ENCODE measurements at places on chromosomes 5 and 9.

- DNase-seq, result no peak
Measured at GRCh38 chr5:106727071-106727470, 943.7 kb downstream of the EFNA5 start.

GRCh38 chr9:33458444-33458843 lies 11.1 kb upstream of the AQP3 start:
- DNase-seq, result peak; percentile 49

DNA sequence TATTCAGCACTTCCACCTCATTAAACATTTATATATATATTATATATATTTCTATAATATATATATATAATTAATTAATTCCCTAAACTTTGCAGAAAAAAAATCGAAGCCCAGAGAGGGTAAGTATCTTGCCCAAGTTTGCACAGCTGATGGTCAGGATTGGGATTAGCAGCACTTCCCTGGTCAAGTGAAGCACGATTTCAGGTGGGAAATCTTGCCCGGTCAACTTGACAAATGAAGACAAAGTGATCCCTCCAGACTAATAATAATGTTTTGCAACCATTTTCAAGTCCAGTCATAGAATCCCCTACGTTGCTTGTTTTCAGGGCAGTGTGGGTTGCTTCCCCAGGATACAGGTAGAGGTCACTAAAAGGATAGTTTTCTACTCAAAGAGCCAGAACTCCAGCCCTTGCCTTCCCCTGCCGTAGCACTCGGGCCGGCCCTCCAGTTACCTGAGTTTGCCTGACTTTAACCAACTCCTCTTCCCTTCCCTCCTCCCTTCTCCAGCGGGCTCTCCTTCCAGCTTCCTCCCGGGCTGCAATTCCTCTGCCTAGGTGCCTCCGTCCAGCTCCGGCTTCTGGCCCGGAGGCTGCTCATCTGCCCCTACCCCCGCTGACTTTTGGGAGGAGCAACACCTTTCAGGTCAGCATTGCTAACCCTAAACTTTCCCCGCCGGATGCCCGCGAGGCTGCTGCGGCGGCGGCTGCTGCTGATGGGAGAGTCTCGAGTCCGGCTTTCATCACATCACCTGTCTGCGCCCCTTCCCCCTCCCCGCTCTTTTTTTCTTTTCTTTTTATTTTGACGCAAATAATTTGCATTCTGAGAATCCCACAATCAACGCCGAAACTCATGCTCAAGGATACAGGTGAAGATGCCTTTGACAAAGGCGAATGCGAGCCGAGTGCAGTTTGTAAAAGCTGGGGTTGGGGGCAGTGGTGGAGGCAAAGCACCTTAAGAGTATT lies 930 bp downstream of the PRLR start:
- no peak for DNase-seq

- DNase-seq, result no peak
Measured at GRCh38 chr5:52767217-52767743, 20.4 kb upstream of the ITGA1 start.

GRCh38 chr5:17316970-17317459 lies 99.6 kb downstream of the BASP1 start:
- no peak for DNase-seq

- DNase-seq, result no peak
Measured at GRCh38 chr5:60535951-60536350, 164.0 kb downstream of the DEPDC1B start.

DNA sequence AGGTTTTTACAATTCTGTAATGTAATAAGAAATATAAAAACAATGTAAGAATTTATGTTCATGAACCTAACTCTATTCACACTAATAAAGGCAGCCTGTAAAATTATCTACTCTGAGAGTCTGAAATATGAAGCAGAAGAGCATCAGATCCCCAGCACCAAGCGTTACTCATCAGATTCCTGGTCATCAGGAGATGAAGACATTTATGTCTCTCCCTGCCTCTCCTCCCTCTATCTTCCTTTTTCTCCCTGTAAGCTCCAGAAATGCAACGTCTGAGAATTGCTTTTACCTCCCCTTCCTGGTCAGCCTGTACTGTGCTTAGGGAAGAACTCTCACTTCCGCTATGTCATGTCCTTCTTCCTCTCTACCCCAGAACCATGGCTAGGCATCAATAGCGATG lies 114.4 kb upstream of the SLIT3 start:
- DNase-seq, result no peak

- DNase-seq, result no peak
Measured at GRCh38 chr5:137901011-137901817, 12.0 kb downstream of the PKD2L2 start.

GRCh38 chr5:88948746-88949600 lies 66.0 kb upstream of the MEF2C start:
- DNase-seq, result no peak

DNA sequence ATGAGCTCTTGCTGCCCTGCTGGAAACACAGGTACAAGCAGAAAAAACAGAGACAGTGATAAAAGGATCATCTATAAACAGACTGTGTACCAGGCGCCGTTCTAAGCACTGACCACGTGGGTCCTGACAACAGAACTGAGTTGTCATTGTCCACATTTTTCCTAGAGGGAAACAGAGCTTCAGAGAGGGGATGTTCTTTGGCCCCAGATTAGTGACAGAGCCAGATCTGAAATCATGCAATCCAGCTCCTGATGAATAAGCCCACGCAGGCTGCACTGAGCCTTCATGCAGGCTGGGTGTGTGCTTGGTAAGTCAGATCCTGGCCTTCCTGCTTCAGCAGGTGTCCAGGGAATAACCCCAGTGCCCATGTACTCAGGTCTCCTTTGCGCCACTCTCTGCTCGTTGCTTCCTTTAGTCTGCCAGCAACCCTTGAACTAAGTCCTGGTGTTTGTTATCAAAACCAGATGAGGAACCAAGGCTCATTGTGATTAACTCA lies 22.8 kb upstream of the TCF7 start:
- no peak for DNase-seq

GRCh38 chr9:133710661-133711427 lies 27.3 kb downstream of the SARDH start:
- no peak for DNase-seq

- DNase-seq, result peak; percentile 55
Measured at GRCh38 chr9:12723409-12724028, 30.3 kb downstream of the TYRP1 start.

DNA sequence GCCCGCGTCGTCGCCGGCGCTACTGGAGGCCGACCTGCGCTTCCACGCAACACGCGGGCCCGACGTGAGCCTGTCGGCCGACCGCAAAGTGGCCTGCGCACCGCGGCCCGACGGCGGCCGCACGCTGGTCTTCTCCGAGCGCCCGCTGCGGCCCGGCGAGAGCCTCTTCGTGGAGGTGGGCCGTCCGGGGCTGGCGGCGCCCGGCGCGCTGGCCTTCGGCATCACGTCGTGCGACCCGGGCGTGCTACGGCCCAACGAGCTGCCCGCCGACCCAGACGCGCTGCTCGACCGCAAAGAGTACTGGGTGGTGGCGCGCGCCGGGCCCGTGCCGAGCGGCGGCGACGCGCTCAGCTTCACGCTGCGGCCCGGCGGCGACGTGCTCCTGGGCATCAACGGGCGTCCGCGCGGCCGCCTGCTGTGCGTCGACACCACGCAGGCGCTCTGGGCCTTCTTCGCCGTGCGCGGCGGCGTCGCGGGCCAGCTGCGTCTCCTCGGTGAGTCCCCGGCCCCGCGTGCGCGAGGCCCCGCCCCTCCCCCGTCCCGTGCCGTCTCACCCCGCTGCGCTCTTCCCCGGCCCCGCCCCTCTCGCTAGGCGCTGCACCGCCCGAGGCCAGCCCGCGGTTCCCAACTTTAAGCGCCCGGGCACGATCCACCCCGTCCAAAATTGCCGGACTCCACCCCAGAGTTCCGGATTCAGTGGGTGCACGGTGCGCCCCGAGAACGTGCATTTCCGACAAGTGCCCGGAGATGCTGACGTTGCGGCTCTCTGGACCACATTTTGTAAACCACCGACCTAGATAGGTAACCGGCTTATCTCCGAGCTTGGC lies 42.8 kb downstream of the NEURL1B start:
- no peak for DNase-seq

- DNase-seq, result no peak
Measured at GRCh38 chr9:135692410-135692809, 6.9 kb downstream of the SOHLH1 start.

DNA sequence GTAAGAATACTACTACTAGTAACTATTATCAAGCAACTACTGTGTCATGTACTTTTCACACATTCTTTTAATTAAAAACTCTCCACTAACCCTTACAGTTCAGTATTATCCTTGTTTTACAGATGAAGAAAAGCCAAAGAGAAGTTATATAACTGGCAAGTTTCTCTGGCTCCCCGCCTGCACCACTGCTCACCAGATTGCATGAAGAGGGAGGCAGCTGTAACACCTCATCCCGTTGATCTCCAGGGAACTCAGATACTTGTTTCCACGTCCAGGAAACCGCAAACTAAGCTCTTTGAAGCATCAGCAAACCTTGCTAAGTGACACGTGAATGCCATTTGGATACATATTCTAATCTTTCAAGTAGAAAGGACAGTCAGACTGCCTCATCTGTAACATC lies 70.3 kb downstream of the RIGI start:
- DNase-seq, result no peak

- no peak for DNase-seq
Measured at GRCh38 chr5:117731446-117731845, 1156.8 kb upstream of the SEMA6A start.

GRCh38 chr9:109966643-109967368 lies 186.8 kb downstream of the PALM2AKAP2 start:
- DNase-seq, result no peak

- no peak for DNase-seq
Measured at GRCh38 chr5:158429564-158429963, 570.6 kb upstream of the CLINT1 start.

DNA sequence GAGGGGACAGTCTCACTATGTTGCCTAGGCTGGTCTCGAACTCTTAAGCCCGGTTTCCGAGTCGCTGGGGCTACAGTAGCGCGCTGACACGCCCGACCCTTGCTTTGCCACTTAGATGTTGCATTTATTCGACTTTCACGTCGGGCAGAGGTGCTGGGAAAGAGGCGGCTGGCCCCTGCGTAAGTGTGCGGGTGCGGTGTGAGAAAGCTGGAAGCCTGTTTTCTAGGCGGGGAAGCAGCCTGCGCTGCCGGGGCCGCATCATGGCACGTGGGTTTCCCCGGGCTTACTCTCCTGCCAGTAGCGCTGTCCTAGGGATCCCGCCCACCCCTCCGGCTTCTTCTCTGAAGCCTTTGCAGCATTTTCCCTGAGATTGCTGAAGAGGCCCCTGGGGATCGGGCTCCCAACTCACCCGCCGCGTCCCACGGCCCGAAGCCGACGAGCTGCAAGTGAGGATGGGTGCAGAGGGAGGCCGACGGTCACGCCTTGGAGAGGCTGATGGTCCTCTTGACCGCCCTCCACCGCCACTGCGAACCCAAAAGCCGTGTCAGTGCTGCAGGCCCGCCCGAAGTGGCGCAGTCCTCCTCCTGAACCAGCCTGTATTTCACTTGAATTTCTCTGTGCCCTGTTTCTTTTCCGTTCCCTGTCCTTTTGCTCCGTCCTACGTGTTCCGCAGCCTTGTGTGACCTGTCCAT lies 5.8 kb upstream of the TRIM41 start:
- DNase-seq, result no peak

DNA sequence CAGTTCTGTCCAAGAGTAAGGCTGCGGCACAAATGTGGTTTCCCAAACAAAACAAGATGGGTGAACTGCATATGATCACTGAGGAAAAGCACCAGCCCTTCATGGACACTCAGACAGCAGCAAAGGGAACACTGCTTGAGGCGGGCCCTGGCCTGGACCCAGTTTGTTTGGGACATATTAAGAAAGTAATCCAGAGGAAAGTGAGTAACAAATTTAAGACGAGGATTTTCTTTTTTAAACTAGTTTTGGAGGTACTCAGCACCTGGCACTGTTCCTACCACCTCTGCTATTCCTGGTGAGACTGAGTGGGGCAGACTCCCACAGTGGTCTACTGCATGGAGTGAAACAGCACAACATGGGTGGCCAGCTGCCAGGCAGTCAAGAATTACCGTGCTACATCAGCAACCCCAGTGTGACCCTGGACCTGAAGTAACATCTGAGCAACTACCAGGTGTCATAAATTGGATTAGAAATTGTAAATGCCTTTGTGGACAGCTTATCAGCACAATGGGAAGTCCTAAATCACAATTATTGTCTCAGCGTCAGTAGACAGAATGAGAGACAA lies 28.5 kb downstream of the P4HA2 start:
- DNase-seq, result no peak

DNA sequence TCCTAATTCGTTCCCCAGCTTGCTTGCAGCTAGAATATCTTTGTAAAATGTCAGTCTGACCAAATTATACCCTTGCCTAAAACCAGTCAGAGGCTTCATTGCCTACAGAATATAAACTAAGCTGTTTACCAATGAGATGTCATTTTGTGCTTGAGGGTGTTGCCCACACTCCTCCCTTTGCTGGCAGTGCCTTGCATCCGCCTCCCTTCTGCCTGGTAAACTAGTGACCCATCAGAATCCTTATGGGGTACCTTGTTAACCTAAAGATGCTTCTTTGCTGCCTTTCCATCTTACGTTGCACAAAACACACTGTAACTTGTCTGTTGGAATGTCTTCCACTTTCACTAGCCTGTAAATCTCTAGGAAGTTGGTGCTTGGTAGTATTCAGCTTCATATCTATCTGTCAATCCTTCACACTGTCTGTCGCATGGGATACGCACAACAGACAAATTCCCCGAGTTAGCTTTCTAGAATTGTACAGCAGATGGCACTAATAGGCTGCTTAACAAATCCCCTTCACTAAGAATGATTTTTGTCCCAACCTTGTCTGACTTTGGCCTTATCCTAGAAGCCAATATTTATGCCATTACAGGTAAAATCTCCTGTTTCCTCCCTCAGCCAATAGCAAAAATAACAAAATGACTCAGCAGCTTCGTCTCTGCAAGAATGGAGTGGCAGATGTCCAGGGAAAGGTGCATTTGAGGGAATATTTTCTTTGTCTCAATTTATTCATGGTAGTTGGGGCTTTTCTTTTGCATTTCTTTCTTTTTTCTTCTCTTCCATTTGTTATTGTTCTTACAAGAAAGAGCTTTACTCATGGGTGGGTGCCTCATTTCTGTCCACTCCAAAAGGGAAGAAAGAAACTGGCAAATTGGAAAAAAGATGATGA lies 3.0 kb downstream of the NUDT2 start:
- DNase-seq, result peak; percentile 68

DNA sequence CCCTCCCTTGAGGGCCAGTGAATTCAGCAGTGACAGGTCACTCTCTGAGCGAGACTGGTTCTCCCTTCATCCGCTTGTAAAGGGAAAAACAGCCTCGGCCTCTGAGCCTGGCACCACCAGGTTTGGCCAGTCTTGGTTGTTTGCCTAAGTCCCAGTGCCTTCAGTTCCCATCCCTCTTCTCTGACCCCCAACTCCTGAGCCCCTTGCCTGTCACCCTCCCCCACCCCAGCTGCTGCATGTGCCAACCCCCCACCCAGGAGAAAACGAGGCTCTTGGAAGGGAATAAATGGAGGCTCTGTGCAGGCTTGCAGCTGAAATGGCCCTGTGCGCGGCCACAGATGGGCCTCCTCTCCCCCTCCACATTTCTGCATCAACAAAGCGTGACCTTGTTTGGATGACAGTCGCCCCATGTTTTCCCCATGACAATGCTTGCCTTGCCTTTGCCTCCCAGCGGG lies 3.1 kb downstream of the URM1 start:
- DNase-seq, result no peak
